NCI-H1436 treated with DMSO at 0.1 percent for 48 hours (cell line): ENCODE measurements at places on chromosomes 4 and X.

GRCh38 chr4:105389167-105389566 is 84.7 kb downstream of the PPA2 start:
- no peak for DNase-seq

- no peak for DNase-seq
Measured at GRCh38 chr4:120536884-120537283, 385.6 kb downstream of the PRDM5 start.

- no peak for DNase-seq
Measured at GRCh38 chr4:144740316-144740715, 94.4 kb downstream of the HHIP start.

- DNase-seq, result no peak
Measured at GRCh38 chrX:17328837-17329236, 46.2 kb upstream of the NHS start.

DNA sequence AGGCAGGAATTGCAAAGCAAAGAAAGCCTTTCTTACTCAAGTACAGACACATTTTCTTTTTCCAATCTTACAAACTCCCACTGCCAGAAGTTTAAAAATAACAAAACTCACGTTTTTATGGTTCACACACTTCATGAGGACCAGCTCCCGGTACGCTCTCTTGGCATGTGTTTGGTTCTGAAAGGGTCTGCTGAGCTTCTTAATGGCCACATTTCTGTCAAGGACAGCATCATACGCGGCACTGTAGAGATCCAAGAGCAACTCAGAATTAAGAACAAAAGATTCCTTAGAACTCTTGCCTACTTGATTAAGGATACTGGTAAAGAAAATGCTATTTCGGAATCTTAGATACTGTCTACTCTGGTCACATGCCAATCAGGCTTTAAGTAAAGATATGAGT is 252.7 kb downstream of the MAPK10 start:
- no peak for DNase-seq

- no peak for DNase-seq
Measured at GRCh38 chr4:136763919-136764318, 768.4 kb downstream of the PCDH18 start.

DNA sequence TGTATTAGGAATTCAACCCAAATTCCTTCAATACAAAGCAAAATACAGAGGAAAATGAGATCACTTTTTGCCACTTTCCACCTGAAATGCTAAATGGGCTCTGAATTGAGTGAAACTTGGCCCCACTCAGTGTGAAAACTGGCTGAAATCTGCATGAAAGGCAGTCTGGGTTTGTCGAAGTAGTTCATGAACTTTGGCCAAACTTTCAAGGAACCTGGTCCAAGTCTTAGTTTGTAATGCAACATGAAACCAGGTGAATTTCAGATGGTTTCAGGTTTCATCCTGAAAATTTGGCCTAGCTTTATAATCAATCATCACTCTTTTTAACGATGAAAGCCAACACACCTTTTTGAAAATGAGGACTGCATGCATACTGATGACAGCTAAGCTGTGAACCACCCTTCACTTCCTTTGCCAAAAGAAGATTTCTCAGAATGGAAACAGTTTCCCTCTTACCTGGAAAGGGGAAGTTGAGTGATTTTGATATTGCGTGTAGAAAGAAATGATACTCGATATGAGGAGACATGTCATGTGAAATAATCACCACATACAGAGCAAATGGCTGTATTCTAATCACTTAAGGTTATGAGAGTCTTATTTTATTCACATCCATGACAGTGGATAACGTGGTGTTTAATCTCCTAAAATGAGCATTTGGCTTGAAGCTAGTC is 209.9 kb upstream of the ETNPPL start:
- no peak for DNase-seq

DNA sequence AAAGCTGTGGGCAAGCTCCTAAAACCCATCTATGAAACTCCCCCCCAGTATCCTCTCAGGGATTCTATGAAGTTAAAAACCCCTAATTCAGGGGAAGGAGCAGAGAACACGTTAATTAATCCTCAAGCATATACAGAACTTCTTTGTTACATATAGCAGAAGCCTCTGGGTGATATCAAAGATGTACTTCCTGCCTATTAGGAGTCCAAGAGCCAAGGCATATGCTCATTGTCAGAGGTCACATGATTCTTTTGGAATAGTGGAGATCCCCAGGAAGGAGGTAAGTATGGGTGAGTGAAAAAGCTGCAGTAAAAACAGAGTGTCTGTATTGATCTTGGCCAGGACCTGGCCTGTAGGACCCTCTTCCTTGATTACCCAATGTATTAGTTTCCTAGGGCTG is 2.9 kb upstream of the SPARCL1 start:
- no peak for DNase-seq

GRCh38 chr4:3644849-3645627 is 112.8 kb upstream of the LRPAP1 start:
- DNase-seq, result no peak

DNA sequence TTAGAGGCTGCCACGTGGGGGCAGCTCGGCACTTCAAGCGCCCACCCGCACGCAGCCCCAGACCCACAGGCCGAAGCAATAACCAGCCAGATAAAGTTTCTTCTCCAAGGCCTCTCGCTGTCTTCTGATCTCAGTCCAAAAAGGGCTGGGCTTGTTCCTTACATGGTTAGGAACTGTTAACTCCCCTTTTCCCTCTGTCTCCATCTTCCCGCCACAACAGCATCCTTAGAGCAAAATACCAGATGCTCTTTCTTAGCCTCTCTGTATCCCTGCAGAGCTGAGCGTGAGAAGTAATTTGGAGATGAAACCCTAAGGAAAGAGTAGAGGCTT is 23.4 kb upstream of the KIAA1210 start:
- DNase-seq, result no peak

- DNase-seq, result no peak
Measured at GRCh38 chr4:158805635-158806471, 37.0 kb downstream of the FNIP2 start.

DNA sequence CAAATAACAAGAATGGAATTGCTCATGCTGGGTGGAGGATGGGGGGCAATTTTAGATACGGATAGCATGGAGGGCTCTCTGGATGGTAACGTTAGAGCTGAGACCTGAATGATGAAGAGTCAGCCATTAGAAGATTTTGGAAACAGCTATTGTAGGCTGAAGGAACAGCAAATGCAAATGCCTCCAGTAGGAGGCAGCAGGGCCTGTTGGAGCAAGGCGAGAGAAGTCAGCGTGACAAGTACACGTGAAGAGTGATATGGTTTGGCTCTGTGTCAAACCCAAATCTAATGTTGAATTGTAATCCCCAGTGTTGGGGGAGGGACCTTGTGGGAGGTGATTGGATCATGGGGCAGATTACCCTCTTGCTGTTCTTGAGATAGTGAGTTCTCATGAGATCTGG is 59.3 kb upstream of the SOD3 start:
- no peak for DNase-seq

- DNase-seq, result no peak
Measured at GRCh38 chrX:7242613-7243012, 94.7 kb upstream of the PUDP start.

DNA sequence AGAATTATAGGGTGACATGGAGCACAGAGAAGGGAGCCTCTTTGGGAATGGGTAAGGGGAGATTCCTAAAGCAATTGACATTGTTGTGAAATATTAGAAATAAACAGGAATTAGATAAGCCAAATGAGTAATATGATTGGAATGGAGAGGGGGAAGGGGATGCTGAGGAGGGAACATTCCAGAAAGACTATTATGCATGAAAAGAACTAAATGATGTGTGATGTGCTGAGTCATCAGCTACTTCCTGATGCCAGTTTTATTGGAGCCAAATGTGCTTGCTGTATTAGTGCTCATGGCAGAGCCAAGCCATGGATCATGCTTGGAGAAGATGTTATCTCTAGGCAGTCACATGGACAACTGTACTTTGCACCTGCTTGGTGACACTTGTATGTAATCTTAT is 189.0 kb upstream of the HCCS start:
- DNase-seq, result no peak

DNA sequence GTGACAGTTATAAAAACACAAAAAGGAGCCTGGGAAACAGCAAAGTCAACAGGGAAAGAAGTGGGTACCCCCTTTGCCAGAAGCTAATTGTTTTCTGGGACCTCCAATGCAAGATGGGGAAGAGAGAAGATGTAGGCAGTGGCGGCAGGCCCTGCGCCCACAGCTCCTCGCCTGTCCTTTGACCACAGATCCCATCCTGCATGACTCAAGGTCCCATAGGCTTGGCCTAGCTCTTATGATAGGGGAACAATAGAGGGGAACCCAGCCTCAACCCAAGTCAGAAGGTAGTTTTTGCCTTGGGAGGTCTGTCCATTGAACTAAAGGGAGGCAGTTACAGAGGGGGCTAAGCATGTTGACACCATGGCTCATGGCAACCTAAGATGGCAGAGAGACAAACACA is 14.2 kb downstream of the ZMYM3 start:
- no peak for DNase-seq

DNA sequence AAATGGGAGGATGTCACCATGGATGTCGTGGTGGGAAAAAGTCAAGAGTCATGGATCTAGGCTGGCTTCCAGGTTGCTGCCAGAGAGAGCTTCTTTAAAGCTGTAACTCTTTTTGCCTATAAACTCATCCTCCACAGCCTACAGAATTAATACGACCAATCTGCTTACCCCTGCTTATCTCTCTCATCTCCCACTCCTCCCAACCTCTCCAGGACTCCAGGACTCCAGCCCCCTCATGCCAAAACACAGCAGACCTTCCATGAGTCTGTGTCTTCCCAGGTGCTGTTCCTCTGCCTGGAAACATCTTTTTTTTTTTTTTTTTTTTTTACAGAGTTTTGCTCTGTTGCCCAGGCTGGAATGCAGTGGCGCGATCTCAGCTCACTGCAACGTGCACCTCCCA is 15.3 kb upstream of the SLC10A4 start:
- no peak for DNase-seq

- no peak for DNase-seq
Measured at GRCh38 chr4:105192474-105192873, 45.8 kb downstream of the TET2 start.

DNA sequence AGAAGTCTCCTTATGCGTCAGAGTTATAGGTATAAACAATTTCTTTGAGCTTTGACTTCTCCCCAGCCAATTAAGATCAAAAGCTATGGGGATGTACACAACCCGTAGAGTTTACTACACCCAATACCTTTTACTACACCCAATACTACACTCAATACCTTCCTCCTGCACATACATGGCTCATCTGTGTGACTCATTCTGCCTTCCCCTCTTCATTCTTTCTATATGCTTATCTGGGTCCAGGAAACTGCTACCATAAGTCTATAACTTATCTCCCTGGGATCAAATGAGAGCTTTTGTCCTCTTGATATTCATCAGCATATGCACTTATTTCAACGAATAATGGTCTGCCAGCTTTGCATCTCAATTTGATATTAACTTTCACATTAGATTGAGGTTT is 28.2 kb downstream of the ANKRD50 start:
- no peak for DNase-seq

GRCh38 chrX:45191820-45192409 is 8.8 kb downstream of the DIPK2B start:
- no peak for DNase-seq

- no peak for DNase-seq
Measured at GRCh38 chrX:31123335-31123734, 51.5 kb upstream of the FTHL17 start.

DNA sequence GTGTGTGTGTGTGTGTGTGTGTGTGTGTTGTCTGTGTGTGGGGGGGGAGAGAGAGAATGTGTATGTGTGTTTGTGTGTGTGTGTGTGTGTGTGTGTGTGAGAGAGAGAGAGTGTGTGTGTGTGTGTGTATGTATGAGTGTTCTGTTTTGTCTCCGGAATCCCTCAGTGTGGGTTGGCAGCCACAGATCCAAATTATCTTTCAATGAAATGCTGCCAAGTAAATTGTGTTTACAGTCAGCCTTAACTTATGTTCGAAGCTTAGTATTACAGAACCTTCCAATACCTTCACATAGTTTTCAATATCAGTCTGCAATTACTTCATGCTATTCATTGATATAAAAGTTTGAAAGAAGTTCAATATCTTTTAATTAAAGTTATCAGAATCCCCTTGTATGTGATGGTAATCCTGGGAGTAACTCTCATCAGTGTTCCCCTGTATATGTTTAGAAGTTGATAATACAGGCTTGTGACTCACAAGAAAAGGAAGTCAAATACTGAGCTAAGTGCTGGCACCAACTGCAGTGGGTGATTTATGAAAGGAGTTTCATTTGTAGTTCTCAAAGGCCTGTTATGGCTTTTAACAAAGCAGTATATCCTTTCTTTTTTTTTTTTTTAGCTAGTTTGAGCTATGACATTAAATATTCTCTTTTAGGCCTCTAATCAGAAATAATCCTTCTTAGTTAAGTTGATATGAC is 51.6 kb upstream of the HTR2C start:
- DNase-seq, result no peak

- no peak for DNase-seq
Measured at GRCh38 chrX:46624090-46624786, 50.7 kb downstream of the CHST7 start.

DNA sequence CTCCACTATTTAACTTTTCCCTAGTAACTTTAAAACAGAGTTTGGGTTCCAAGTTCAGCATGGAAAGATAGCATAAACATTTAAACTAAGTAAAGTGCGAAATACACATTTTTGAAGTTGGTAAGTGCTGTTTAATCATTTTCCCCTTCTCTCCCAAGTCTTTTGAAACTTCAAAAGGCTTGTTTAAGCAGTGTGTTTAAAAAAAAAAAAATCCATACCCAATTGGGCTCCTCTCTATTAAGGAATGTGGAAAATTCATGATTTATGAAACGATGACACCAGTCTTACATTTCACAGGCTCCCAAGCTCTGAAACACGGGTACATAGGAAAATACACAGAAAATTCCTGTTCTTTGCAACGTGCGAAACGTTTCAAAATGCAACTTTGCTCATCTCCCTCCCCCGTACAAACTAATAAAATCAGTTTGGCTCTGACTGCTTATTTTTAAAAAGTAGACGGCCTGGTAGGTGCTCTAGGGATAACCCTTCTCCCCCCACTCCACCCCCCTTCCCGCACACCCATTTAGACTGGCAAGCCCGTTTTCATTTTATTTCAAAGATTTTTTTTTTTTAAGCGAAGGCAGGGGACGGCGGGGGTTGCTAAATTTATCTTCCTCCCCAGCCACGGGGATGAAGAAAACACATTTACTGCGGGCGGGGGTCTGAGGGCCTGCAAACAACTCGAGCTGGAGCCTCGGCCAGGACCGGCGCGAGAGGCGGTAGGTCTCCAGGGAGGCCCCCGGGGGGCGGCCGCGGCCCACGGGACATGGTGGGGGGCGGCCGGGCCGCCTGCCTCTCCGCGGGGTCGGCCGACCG is 786 bp upstream of the ZFX start:
- no peak for DNase-seq

DNA sequence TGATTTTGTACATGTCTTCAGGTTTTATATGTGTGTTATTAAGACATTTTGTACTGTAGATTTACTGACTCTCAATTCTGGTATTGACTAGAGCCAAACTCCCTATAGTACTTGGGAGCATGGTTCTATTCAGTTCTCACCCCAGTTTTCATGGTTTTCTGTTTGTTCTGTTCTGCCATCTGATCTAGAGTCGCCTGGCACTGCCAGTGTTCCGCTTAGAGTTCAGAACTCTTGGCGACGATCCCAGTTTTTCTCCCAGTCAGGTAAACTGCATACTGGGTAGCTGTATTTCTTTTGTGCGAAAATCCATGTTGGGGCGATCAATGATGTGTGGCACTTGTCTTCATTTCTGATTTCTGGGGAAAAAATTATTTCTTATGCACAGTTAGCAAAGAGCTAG is 78.0 kb downstream of the PHOX2B start:
- no peak for DNase-seq

GRCh38 chrX:49746306-49746705 is 50.5 kb upstream of the PAGE1 start:
- DNase-seq, result no peak

GRCh38 chrX:143853488-143853887 is 30.4 kb upstream of the UBE2NL start:
- no peak for DNase-seq
